ENCODE measurements at places on chromosomes 13 and 19.

DNA sequence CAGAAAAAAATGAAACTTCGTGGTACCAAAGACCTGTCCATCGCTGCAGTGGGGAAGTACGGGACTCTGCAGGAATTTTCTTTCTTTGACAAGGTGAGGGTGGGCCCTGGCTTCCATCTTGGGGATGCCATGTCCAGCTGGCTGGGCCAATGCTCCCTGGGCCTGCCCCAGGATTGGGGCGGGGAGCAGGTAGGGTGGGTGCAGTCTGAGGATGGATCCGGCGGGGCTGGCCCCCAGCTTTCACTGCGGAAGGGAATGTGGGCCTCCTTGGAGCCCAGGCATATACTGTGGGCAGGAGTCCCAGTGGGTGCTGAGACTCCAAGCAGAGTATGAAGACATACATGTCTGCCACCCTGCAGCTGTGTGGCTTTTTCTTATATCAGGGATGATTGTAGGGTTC, 23.9 kb downstream of the SIN3B start:
- no peak for DNase-seq

- DNase-seq: no peak
Observed at GRCh38 chr13:26762745-26763345, 2.3 kb upstream of the GPR12 start.

DNA sequence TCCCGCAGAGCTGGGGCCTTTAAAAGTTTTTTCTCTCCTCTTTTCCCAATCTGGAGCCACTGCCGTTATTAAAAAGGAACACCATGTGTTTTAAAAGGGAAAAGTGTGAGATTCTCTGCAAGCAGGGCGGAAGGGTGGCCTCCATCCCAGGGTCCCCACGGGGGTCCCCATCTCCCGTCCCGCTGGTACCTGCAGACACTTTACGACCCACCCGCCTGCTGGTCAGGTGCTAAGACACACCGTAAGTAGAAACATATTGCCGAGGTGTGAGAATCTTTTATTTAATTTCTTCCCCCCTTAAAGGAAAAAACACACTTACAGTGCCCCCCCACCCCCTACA, 1.8 kb downstream of the CRLF1 start:
- DNase-seq: no peak

GRCh38 chr19:41311072-41311471, 1.1 kb downstream of the CCDC97 start:
- DNase-seq: peak; percentile 30

DNA sequence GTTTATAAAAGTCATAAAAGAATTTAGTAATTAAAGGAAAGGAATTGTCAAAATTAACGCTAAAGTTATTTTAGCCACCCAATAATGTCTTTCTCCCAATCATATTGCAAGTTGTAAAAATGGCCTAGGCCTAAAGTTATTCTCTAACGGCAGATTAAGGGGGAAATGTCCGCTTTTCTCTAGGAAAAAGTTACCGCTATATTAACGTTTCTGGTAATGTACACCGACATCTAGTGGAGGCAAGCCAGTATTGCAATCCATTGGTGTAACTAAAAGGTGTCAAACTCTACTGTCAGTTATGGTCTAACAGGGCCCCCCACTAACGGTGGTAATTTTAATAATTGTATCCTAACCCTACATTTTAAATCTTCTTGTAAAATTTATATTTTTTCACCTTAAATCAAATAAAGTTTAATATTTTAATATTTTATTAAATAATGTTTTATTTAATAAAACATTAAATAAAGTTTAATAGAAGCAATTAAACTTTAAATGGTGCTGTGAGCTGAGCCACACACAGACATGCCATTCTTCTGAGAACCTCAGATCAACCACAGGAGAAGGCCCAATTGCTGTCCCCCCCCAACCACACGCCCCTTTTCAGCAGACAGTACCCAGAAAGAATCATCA, 35.9 kb upstream of the ZSCAN5A start:
- DNase-seq: peak; percentile 5
